Activated naive CD4-positive, alpha-beta T cell treated with anti-CD3 and anti-CD28 coated beads, Interleukin-2, amount 50 U/mL, for 16 hours (primary cell): ENCODE measurements at places on chromosomes 2 and 18.

GRCh38 chr18:13221869-13222855, 3.6 kb downstream of the LDLRAD4 start:
- DNase-seq = no peak

DNA sequence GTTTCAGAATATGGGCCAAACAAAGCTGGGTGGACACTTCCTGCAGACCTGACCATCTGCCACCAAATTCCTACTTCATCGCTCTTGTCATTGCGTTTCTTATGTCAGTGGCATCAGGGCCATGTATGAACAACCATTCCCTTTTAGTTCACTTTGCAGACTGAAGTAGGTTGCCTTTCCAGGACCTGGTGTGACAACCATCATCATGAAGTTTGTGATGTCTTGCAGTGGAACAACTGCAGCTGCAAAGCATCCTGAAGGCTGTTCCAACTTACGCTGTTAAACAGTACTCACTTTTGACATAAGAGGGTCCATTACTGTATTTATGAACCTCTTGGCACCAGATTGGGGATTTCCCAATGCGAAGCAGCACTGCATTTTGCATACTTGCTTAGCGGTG, 511.6 kb downstream of the ARHGAP15 start:
- DNase-seq = no peak

DNA sequence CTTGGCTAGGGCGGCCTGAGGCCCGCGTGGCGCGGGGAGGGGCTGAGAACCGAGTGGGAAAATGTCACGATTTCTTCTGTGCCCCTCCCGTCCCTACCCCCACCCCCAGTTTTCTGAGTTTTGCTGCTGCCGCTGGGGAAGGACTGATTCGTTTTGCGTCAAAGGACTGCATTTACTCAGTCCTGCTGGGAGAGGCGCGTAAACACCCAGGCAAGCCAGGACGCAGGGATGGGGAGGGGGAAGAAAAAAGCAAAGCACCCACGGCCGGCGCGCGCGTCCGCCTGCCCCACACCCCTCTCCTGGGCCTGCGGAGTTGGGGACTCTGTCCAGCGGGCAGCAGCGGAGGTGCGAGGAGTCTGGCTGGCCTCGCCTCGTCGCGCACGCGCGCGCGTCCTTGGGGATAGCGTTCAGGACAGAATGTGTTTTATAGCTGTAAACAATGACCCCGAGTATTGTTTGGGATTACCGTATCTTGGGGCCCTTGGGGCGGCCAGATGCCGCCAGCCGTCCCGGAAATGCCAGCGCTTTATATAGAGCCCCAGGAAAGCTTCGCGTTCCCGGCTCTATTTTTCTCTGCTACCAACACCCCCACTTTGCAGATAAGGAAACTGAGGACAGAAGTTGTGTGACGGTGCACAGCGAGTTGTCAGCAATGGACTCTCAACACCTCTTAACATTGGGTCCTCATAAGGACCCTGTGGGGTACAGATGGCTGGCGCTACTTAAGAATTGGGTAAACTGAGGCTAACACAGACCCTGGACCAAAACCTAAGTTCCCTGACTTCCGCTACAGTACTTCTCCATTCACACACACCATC, 1.7 kb upstream of the FOSL2 start:
- no peak for DNase-seq

DNA sequence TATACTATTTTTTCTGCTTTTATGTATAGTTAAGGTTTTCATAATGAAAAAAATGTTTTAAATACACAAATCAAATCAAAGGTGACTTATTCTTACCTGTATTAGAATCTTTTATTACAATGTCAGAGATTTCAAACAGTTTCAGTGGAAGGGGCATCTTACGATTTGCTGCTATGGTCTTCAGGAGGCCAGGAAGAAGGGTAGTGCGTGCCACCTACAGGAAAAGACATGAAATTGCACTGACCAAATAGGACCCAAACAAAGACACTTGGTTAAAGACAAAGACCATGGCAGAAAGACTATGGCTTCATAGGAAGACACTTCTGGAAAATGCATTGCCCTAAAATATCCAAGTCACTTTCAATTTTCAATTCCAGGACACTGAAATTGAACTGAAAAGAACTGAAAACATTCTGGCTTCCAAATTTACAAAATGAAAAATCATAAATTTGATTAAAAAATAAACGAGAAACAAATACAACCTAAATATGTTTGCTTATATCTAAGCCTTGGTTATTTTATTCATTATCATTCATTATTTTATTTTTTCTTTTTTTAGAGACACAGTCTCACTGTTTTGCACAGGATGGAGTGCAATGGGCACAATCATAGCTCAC, 42.1 kb downstream of the FARSB start:
- no peak for DNase-seq

GRCh38 chr2:38254796-38255195, 122.3 kb downstream of the ATL2 start:
- no peak for DNase-seq

- DNase-seq = no peak
Observed at GRCh38 chr2:147428120-147428747, 416.6 kb upstream of the ACVR2A start.

DNA sequence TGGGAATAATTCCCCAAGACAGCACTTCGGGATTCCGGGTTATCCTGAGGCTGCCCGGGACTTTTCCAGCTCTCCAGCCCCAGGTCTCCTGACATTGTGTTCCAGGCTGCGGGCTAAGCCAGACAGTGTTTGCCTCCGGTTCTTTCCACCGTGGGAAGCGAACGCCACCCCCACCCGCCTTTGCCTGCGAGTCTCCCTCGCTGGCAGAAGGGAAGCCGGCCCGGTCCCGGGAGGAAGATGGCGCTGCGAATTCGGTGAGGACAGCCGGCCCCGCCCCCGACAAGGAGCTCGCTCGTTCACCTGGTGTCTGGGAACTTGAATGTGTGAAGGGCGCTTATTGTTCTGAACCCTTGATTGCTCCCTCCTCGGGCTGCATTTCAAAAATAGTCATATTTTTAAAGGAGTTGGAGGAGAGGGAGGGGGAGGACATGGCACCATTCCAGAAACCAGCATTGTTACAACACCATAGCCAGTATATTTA, 2.9 kb downstream of the LRATD1 start:
- no peak for DNase-seq

DNA sequence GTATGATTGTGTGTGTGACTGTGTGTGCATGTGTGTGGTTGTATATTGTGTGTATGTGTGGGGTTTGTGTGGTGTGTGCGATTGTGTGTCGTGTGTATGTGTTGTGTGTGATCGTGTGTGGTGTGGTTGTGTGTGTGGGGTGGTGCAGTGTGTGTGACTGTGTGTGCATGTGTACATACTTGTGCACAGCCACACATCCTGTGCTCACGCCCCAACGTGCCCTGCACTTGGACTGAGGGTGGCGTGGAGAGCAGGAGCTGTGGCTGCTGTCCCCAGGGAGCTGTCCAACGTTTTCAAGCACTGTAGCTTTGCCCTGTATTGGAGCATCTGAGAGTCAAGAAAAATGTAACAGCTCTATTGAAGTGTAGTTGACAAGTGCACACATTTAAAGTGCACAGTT, 243.2 kb upstream of the HDAC4 start:
- no peak for DNase-seq
